ENCODE measurements at places on chromosomes 6 and 20.

- no peak for DNase-seq
These were observed 98.5 kb downstream of the ANKS1A start for GRCh38 chr6:34987506-34987905.

GRCh38 chr20:23008667-23009066, 26.4 kb upstream of the SSTR4 start:
- no peak for DNase-seq

GRCh38 chr20:63791497-63792156, 39.4 kb downstream of the ZBTB46 start:
- no peak for DNase-seq

GRCh38 chr20:5843054-5843592, 92.9 kb downstream of the SHLD1 start:
- no peak for DNase-seq

DNA sequence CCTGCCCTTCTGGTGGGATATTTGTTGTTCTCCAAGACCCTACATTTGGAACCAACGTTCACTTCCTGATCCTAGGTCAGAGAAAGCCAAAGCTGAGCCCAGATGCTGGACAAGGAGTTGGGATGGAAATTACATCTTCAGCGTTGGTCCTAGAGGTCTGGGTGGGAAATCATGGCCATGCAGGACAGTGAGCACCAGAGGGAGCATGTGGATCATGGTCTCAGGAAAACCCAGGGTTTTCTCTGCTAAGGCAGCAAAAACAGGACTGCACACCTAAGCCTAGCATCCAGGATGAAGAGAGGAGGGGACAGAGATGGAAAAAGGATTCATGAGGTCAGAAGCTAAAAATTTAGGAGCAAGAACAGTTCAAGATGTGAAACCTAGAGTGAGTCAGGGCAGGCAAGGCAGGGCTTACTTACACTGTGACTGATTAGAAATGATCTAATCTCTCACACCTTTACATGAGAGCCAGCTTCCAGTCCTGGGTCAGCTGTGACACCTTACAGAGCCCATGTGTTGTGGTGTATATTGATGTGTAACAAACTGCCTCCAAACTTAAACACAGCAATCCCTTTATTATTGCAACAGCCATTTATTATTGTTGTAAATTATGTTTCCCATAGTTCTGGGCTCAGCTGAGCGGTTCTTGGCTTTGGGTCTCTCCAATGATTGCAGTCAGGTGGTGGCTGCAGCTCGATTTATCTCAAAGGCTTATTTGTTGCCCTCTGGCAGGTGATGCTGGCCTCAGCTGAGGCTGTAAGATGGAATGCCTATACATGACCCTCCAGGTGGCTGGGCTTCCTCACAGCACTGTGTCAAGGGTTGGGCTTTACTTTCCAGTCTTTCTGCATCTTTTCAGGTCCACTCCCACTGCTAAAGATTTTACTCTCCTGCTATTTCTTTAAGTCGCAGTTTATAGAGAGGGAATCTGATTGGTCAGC, 6.5 kb downstream of the C20orf202 start:
- DNase-seq, result no peak

- DNase-seq, result no peak
These were observed 291.3 kb downstream of the ALDH8A1 start for GRCh38 chr6:134658596-134658995.

GRCh38 chr20:44019638-44020335, 105.1 kb downstream of the TOX2 start:
- DNase-seq, result no peak

DNA sequence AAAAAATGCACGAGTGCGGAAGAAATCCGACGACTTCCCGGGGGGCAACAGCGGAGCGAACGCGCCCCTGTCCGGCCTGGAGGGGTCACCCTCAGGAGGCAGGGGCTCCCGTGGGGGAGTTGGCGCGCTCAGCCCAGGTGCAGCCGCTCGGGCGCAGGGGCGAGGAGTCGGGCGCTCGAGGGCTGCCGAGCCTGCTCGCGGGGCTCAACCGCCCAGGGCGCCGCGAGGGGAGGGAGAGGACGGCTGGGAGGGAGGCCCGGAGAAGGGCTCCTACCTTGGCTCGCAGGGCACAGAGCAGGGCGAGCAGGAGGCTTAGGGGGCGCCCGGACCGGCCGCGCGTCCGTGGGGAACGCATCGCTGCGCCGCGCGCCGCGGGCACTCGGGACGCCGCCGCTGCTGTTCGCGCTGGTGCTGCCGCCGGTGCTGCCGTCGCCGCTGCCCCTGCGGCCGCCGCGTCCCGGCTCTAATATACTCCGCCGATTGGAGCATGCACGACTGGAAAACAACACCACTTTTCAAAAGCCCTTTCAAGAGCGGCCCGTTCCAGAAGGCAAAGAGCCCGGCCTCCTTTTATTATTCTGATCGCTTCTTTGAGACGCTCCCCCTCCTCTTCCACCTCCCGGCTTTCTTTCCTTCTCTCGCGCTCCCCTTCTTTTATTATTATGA, 490 bp downstream of the JAG1 start:
- no peak for DNase-seq

DNA sequence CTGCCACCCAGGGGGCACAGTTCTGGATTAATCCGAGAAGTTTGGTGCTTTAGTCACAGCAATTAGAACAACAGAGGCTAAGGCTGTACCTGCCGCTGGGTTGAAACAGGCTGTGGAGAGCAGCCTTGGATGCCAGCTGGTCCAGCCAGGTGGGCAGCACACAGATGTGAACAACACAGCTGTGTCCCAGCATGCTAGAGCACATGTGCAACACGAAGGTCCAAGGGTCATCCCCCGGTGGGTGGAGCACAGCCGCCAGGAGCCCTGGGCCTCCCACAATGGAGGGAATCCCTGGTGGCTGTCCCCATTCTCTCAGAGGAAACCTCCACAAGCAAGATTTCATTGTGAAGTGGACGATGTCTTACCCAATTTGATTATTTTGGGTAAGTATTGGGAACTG, 99.2 kb upstream of the SYNDIG1 start:
- no peak for DNase-seq

DNA sequence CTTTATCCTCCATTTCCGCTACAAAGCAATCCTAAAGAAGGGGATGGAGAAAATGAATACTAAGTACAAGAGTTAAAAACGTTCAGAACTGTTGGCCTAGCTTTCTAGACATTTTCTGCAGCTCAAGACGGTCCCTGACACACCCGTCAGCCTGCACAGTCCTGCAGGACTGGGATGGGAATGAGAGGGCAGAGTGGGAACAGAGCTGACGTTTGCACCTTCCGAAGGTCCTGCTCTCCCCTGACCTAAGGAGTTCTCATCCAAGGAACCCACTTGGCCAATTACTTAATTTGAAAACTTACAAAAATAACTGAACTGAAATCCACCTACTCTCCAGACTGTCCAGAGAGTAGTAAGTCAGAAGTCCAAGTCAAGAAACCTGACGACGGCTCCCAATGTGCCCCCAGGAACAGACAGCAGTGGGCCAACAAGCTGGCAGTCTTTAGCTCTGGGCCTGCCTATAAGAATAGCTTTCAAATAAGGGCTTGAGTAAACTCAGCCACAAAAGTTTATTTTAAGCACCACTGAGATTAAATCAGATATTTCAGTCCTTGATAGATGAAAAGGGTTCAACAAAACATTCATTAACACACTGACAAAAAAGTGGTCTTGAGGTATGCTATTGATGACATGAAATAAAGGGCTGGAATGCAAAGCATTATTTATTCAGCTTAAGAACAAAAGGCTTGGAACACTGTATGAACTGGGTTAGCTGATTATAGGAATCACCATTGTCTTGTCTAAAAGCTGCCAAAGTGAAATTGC, 76.8 kb downstream of the CNKSR3 start:
- no peak for DNase-seq

DNA sequence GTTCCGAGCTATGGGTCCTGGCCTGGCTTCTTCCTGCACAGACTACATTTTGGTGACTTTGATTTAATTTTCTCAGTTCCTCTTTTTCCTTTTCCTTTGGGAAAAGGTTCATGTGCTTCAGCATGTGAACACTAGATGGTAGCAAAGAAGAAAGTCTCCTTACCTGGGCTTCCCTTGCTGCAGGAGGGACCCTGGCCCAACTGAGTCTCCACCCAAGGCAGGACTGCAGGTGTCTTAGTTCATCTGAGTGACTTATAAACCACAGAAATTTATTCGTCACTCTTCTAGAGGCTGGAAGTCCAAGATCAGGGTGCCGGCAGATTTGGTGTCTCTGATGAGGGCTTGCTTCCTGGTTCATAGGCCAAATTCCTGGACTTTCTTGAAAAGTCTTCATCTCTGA, 163.2 kb downstream of the SYCP2 start:
- DNase-seq, result no peak

GRCh38 chr20:36754656-36755222, 8.8 kb upstream of the NDRG3 start:
- DNase-seq, result peak; percentile 10

DNA sequence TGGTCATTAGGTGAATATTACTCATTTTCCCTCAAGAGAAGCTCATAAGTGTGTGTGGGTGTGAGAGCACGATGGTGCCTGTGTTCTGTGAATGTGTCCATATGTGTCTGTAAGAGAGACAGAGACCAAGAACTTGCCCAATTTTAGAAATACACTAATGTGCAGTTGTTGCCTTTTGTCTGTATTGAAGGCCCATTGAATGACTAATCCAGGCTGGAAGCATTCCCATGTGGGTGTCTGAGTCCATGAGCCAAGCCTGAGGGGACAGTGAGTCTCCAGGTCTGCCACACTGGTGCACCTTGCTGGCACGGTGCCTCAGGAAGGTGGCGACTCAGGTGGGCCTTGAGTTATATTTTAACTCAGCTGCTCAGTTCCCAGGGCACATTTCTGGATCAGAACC, 25.5 kb upstream of the ASXL1 start:
- no peak for DNase-seq

DNA sequence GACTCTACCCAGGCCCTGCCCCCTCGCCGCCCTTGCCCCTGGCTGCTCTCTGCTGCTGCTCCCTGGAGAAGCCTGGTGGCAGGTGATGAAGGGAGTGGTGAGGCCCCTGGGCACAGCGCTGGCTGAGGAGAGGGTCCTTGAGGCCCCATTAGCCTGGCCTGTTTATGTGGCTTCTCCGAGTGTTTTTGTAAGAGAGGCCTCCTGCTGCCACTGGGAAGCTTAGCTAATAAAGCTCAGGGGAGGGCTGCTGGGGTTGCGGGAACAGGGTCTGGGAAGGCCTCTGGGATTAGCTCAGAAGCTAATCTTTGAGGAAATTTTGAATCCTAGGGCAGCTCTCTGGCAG, 15.5 kb downstream of the EBF4 start:
- DNase-seq, result no peak

- DNase-seq, result peak; percentile 76
These were observed 537.6 kb downstream of the HDGFL1 start for GRCh38 chr6:23106951-23107350.

GRCh38 chr6:158031381-158032353, 50.0 kb downstream of the SYNJ2 start:
- no peak for DNase-seq

DNA sequence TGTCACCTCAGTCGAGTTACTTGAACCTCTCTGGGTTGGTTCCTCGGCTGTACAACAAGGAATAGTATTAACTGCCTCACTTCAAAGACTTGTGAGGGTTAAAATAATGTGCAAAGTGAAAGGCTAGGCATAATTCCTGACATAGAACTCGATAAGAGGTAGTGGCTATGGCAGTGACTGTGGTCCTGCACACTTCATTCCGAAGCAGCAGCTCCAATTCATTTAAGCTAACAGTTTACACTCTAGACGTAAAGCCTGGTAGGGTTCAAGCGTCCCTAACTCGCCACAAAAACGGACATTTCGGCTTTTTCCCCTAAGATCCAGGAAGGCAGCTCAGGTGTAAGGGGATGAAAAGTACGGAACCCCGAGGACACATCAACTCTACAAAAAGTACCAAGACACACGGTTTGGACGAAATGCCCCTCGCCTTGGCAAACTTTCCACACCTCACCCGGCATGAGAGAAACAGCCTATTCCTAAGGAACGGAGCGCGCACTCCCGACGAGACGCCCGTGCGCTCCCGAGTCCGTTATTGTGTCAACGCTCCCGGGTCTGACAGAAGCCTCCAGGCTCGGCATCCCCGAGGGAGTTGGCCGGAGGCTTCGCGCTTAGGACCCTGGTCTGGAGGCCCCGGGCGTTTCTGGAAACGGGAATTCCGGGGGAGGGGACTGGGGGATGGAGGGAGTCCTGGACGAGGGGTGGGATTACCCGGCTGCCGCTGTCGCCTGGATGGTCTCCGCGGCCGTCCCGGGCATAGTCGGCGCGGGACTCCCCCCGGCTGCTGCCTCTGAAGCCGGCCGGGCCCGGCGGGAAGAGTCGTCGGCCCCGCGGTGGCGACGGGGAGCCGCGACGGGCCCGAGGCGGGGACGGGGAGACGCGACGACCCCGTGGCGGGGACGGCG, 937 bp downstream of the ZNF318 start:
- DNase-seq, result no peak

DNA sequence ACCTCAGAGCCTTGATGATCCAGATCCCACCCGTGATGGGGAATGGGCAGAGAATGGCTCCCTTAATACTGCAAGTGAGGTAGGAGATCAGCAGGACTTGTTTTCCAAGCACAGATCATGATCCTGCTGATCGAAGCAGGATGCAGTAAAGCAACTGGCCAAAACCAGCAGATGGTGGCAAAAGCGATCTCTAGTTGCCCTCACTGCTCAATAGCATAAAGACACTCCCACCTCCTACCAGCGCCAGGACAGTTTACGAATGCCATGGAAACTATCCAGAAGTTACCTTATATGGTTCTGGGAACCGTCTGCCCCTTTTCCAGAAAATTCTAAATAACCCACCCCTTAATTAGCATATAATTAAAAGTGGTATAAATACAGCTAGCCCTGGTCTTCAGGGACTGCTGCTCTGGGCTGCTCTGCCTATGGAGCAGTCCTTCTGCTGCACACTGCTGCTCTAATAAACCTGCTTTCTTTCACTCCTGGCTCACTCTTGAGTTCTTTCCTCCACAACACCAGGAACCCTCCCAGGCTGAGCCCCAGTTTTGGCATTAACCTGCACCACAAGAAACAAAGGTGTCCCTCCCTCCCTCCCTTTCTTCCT, 415.8 kb downstream of the PREX1 start:
- DNase-seq, result no peak

- no peak for DNase-seq
These were observed 56.9 kb downstream of the LY86 start for GRCh38 chr6:6645261-6645917.

GRCh38 chr6:158536084-158536890, 23.6 kb upstream of the TMEM181 start:
- DNase-seq, result no peak

GRCh38 chr6:12064131-12064530, 52.0 kb downstream of the HIVEP1 start:
- peak; percentile 61 for DNase-seq

GRCh38 chr6:26553264-26553634, 15.1 kb downstream of the HMGN4 start:
- no peak for DNase-seq

GRCh38 chr6:52176550-52176949, 9.6 kb upstream of the IL17A start:
- no peak for DNase-seq

DNA sequence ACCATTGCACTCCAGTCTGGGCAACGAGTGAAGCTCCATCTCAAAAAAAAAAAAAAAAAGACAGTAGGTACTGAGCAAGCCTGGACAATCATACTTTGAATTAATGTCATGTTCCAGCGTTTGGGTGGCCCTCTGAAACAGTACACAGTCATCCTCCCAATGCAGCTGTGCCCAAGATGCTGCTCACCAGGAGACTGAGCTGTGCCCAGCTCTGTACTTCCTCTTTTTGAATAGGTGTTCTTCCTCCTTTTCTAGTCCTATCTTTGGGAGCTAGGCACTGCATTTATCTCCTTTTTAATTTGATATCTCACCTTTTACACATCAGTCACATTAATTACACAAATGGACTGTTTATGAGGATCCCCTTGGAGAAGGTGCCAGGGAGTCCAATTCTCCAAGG, 101.5 kb downstream of the RPP40 start:
- no peak for DNase-seq

- peak; percentile 70 for DNase-seq
These were observed 2.0 kb downstream of the CEBPB start for GRCh38 chr20:50192364-50193198.

All from AG04449 (cell line).